Tibial nerve (tissue), 4 donors: ENCODE measurements at places on chromosomes 5 and 9. TPM values are rescaled to one million over a fixed set of nuclear protein-coding genes. Genes with fewer than 3 reads are reported as not detected.

DNA sequence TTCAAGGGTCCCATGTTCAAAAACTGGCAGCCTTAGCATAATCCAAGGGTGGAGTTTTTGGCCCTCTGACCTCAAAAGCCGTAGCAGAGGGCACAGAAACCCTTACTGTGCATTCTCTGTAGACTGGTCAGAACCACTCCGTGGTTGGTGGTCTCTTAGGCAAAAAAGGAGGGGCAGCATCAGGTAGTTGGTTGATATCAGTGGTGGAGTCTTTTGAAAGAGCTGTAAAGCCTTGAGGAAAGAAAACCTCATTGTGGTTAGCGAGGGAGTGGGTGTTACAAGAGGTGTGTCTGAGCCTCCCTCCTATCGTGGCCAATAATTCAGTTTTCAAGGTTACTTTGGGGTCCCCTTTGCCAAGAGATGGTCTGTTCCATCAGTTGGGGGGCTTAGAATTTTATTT lies 40.9 kb downstream of the ARHGEF28 start:
- H3K27ac ChIP-seq: no peak overlapping the region
- H3K4me1 ChIP-seq: no peaks in the 10 kb centered on the region
- H3K27me3 ChIP-seq: no peaks in the 10 kb centered on the region

DNA sequence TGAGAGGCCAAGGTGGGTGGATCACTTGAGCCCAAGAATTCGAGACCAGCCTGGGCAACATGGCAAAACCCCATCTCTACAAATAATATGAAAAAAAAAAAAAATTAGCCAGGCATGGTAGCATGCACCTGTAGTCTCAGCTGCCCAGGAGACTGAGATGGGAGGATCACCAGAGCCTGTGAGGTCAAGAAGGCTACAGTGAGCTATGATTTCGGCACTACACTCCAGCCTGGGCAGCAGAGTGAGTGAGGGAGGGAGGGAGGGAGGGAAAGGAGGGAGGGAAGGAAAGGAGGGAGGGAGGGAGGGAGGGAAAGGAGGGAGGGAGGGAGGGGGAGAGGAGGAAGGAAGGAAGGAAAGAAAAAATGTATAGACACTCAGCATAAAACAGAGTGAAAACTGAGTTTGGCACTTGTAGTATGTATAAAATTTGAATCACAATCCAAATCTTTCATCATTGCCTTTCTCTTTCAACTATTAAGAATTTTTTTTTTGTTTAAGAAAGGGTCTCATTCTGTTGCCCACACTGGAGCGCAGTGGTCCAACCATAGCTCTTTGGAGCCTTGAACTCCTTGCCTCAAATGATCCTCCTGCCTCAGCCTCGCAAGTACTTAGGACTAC lies 27.8 kb downstream of the SERINC5 start:
- no peaks in the 10 kb centered on the region for H3K27me3 ChIP-seq
- DNase-seq: no peak
- no peak overlapping the region for H3K4me3 ChIP-seq
- no peaks in the 10 kb centered on the region for H3K4me1 ChIP-seq
- H3K36me3 ChIP-seq: no peaks in the 10 kb centered on the region
- H3K27ac ChIP-seq: no peak overlapping the region

The TOPORS gene
- 22.2 TPM for total RNA-seq

GRCh38 chr9:97374811-97375210 lies 37.1 kb upstream of the TDRD7 start:
- H3K27me3 ChIP-seq: no peaks in the 10 kb centered on the region
- peaks cover 98% of the 10 kb centered on the region for H3K36me3 ChIP-seq
- no peak for DNase-seq
- H3K4me3 ChIP-seq: no peak overlapping the region
- H3K27ac ChIP-seq: no peak overlapping the region

GRCh38 chr5:71938895-71939294 lies 168.4 kb upstream of the MAP1B start:
- peaks cover 2% of the 10 kb centered on the region for H3K4me1 ChIP-seq
- no peaks in the 10 kb centered on the region for H3K27me3 ChIP-seq
- H3K27ac ChIP-seq: no peak overlapping the region
- H3K4me3 ChIP-seq: no peak overlapping the region
- no peak for DNase-seq

DNA sequence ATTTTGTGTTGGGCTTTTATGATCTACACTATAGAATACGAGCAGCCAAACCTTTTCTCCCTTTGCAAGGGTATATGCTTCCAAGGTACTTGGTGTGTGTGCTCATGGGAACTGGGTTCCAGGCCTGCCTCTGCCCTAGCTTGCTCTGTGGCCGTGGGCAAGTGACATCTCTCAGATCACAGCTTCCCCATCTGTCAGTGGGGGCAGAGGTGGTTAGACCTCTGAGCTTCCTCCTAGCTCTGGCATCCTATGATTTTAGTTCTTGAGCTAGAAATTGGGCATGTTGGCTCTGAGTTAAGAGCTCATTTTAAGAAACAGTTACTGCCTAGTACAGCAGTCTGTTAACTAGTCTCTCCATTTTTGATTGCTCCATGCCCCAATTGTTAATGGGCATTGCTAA lies 12.5 kb upstream of the CCNJL start:
- DNase-seq: no peak
- no peak overlapping the region for H3K4me3 ChIP-seq
- no peak overlapping the region for H3K27ac ChIP-seq
- H3K36me3 ChIP-seq: no peaks in the 10 kb centered on the region
- H3K27me3 ChIP-seq: no peaks in the 10 kb centered on the region
- H3K4me1 ChIP-seq: no peaks in the 10 kb centered on the region

The PCDHGC5 gene
- 5.9 TPM for total RNA-seq

- DNase-seq: no peak
- no peaks in the 10 kb centered on the region for H3K27me3 ChIP-seq
- H3K4me1 ChIP-seq: no peaks in the 10 kb centered on the region
- H3K4me3 ChIP-seq: no peak overlapping the region
- no peaks in the 10 kb centered on the region for H3K36me3 ChIP-seq
- H3K27ac ChIP-seq: no peak overlapping the region
Observed at GRCh38 chr9:104068546-104068945, 25.6 kb upstream of the SMC2 start.

The UAP1L1 gene
- 15.9 TPM for total RNA-seq

- no peaks in the 10 kb centered on the region for H3K36me3 ChIP-seq
- H3K27me3 ChIP-seq: no peaks in the 10 kb centered on the region
- no peak overlapping the region for H3K4me3 ChIP-seq
- no peak overlapping the region for H3K27ac ChIP-seq
- no peak for DNase-seq
- no peaks in the 10 kb centered on the region for H3K4me1 ChIP-seq
Observed at GRCh38 chr5:120240706-120241105, 223.4 kb upstream of the PRR16 start.

GRCh38 chr9:116323571-116323970 lies 170.0 kb downstream of the PAPPA start:
- H3K36me3 ChIP-seq: no peaks in the 10 kb centered on the region
- H3K4me1 ChIP-seq: peaks cover 6% of the 10 kb centered on the region

The PCA3 gene
- total RNA-seq: not detected

The HAPLN1 gene
- total RNA-seq: not detected

DNA sequence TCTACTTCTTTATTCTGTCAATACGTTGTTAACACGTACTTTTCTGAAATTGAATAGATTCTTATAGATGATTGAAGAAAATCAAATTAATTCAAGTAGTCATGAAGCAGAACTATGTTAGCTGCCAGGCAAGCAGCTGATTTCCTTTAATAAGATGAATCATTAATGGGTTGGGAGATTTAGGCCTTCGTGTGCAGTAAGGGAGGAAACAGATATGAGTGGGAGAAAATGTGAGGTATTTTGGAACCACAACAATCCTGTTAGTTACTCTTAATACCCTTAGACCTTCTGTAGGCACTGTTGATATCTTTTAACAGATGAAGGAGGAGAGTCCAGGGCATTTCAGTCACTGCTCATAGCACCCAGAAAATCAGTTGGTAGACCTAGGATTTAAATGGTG lies 121.0 kb downstream of the AOPEP start:
- H3K36me3 ChIP-seq: no peaks in the 10 kb centered on the region
- H3K4me1 ChIP-seq: no peaks in the 10 kb centered on the region
- no peaks in the 10 kb centered on the region for H3K27me3 ChIP-seq

DNA sequence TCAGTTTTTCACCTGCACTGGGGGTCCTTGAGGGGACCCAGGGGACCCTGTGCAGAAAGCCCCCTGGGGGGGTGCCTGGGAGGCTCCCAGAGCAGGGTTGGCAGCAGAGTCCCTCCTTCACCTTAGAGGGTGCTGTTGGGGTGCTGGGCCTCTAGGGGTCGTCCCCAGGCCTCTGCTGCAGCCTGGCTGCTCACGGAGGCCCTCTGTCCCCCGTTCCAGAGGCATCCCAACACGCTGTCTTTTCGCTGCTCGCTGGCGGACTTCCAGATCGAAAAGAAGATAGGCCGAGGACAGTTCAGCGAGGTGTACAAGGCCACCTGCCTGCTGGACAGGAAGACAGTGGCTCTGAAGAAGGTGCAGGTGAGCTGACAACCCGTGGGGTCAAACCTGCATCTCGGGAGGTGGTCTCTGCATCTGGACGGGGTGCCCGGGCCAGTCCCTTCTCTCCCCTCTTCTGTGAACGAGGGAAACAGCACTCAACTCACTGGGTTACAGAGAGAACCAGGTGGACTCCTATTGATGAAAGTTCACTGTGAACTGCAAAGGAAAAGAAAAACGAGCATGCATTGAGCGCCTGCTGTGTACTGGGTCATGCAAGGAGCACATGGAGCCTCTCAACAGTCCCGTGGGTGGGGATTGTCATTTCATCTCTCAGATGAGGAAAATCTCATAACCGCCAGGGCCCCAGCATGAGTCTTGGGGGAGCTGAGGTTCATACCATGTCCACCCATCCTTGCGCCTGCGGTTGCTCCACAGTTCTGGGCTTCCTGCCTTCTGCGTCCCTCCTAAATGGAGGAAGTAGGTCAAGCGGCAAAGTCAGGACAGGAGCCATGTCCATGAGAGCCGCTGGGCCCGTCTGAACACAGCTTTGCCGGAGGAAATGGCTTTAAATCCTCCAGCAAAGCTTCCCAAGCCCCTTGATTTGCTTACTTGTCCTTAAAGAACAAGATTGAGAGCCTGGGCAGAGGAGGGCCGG lies 54.8 kb downstream of the NEK6 start:
- no peak overlapping the region for H3K27ac ChIP-seq
- no peaks in the 10 kb centered on the region for H3K36me3 ChIP-seq
- no peak for DNase-seq
